Epithelial cell of proximal tubule (primary cell): ENCODE measurements at places on chromosomes 13 and 19.

DNA sequence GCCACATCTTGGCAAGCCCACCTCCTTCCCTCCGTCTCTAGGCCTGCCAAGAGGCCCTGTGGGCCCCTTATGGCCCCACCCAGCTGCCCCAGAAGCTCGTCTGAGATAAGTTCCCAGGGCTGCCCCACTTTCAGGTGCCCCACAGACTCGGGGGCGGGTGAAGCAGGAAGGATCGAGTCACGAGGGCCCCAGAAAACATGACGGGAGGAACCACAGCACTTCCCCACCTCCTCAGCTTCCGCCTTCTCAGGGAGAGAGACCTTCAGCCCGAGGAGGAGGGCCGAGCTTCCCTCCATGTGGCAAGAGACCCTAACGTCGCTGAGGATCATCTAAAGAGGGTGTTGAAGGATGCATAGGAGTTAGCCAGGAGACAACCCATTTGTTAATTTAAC, 4.5 kb upstream of the IL12RB1 start:
- no peak for DNase-seq

DNA sequence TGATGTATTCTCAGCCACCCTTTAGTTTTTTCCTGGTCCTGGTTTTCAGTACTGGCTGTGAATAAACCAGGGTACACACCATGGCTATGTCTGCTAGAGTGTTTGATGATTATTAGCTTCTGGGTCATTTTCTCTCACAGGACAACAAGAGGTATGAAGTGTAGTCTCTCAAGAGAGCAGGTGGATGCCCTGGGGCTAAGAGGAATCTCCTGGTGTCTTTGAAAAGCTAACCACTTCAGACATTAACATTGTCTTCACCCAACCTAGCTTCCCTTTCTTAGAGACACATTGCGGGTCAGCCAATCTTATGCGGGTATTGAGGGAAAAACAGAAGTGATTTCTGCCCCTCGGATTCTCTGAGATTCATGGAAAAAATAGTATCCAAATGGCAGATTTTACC, 1.6 kb downstream of the ZNF730 start:
- DNase-seq: no peak

DNA sequence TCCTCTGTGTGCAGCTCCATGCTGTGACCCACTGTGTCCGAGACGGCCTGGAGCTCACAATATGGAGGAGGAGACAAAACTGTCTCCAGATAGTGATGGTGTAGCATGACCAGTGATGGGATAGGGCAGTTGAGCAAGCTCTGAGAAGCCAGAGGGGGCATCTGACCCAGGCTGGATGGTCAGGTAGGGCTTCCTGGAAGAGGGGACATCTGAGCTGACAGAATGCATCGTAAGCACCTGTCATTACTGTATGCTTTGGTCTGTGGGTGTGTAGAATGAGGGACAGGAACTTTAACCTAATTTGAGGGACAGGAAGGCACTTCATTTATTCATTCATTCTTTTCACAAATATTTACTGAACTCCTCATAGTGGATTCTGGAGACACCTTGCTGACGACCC, 6.5 kb upstream of the TOMM40 start:
- DNase-seq: no peak

- no peak for DNase-seq
Measured at GRCh38 chr19:46144756-46145155, 3.3 kb upstream of the IGFL2 start.

GRCh38 chr13:49146950-49147355, 73.2 kb upstream of the MLNR start:
- DNase-seq: peak; percentile 50

- DNase-seq: peak; percentile 13
Measured at GRCh38 chr13:33958964-33959363, 141.0 kb downstream of the RFC3 start.

GRCh38 chr19:16561382-16561781, 10.8 kb downstream of the SLC35E1 start:
- no peak for DNase-seq

- DNase-seq: no peak
Measured at GRCh38 chr13:99218545-99218944, 17.9 kb downstream of the UBAC2 start.

- no peak for DNase-seq
Measured at GRCh38 chr19:10644260-10645007, 9.7 kb upstream of the ILF3 start.

DNA sequence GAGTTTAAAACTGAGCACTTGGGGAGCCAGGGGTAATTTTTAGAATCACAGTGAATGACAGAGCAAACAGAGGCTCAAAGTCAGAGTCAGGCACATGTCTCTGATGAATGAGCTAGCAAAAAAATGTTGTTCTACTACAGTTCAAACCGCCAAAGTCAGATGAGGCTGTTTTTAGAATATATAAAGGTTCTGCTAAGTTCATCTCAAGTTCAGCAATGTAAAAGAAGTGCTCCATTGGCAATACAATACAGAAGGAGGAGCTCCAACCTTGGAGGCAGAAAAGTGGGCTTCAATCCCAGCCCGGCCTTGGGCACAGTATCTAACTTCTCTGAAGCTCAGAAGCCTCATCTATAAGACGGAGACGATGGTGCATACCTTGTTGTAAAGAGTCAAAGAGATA, 70.1 kb upstream of the IPO5 start:
- no peak for DNase-seq

GRCh38 chr13:110317093-110317492, 10.0 kb downstream of the COL4A2 start:
- DNase-seq: no peak

DNA sequence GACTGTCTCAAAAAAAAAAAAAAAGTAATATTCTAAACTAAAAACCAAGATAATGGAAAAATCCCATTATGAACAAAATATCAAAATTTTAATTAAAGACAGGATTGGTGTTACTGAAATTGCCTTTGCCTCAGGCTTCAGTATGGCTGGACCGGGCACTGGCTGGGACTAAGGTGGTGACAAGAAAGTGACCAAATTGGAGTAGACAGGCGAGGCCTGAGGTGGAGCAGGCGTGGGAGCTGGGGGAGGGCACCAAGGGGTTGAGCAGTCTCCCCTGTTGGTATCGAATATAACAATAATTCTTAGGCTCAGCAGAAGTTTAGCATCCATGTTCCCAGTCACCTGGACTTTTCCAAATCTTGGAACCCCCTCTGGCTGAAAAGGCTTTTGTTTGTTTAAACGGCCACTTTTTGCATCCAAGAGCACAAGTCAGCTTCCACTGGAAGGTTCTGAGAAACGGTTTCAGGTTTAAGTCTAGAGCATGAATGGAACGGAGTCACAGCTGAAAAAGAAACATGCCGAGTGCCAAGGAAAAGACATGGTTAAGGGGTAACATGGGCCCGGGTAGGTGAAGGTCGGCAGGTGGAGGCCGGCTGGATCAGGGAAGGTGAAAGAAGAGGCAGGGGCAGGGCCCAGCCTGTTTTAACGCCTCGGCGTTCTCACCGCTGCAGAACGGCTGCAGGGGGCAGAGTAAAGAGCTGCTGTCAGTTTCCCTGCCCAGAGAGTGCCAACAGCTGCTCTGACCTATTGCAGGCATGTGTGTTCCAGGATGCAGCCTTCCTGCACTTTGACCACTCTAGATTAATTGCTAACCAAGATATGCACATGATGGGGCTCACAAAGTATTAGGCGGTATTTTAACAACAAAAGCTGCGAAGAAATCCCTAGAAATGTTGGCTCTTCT, 104.4 kb downstream of the TM9SF2 start:
- DNase-seq: peak; percentile 40

- no peak for DNase-seq
Measured at GRCh38 chr13:22017226-22017625, 346.4 kb downstream of the FGF9 start.

- no peak for DNase-seq
Measured at GRCh38 chr19:50518091-50519005, 4.6 kb upstream of the ASPDH start.

- DNase-seq: no peak
Measured at GRCh38 chr13:39672378-39673132, 17.1 kb downstream of the COG6 start.

DNA sequence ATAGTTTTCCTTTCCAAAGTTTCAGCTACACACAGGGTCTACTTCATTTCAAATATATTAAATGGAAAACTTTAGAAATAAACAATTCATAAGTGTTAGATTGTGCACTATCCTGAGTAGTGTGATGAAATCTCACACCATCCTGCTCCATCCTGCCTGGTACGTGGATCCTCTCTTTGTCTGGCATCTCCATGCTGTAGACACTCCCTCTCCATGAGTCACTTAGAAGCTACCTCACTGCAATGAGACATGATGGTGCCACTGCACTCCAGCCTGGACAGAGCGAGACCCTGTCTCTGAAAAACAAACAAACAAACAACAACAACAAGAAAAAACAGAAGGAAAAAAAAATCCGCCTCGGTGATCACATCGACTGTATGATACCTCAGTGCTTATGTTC, 191.8 kb downstream of the PCCA start:
- DNase-seq: no peak

DNA sequence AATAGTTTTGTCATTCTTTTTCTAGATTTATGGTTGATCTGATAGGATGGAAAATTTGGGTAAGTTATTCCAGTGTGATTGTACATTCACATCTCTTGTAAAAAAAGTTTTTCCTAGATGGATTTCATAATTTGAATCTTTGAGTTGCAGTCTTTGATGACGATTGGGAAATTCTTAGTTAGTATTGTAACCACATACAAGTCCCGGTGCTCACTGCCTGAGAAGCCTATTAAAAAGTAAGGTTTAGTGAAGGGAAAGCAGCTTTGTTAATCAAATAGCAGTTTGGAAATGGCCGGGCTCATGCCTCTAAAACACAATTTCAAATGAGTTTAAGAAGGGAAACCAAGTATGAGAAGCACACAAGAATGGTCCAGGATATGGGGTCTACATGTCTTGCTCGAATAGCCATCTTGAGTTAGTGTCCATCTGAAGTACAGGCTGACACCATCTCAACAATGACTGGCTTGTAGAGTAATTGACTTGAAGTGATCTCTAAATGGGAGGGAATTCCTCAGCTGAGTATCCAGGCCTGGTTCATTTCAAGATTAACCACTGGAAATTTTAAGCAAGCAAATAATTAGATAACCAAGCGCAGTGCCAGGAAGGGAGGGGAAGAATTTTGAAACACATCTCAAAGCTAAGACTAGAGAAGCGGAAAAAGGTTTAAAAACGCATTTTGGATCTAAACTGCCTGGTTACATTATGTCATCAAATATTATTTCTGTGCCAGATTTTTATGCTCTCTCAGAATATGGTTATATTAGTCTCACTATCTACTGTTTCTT, 1145.6 kb upstream of the MIR17HG start:
- DNase-seq: no peak

GRCh38 chr19:2333027-2333806, 4.7 kb downstream of the SPPL2B start:
- no peak for DNase-seq

GRCh38 chr19:5048091-5048726, 79.3 kb downstream of the KDM4B start:
- no peak for DNase-seq

DNA sequence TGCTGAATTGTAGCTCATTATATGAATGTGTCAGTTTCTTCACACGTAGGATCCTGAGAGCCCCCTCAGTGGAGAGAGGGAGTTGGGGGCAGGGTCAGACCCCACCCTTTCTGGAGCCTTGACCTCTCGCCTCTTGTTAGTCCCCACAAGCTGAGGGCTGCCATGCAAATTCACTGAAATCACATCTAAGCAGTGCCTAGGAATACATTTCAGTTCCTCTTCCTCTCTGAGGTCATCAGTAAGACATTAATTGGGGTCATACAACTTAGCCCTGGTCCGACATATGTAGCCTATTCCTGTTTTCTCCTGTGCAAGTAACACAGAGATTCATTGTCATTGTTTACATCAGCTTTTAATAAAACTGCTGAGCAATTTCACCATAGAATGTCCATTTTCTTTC, 30.0 kb downstream of the MYO9B start:
- no peak for DNase-seq

DNA sequence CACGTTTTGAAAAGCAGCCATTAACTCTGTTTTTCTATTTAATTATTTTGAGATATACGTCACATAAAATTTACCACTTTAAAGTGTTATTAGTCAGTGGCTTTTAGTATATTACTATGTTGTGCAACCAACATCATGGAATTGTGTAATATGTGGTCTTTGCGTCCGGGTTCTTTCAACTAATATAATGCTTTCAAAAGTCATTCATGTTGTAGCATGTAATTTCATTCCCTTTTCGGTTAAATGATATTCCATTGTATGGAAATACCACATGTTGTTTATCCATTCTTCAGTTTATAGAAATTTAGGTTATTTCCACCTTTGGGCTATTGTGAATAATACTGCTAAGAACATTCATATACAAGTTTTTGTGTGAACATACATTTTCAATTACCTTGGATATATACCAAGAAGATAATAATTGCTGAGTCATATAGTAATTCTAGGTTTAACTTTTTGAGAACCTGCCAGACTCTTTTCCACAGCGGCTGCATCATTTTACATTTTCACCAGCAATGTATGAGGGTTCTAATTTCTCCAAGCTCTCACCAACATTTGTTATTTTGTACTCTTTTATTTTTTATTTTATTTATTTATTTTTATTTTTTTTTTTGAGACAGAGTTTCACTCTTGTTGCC, 28.1 kb upstream of the CLDN10 start:
- DNase-seq: no peak

- DNase-seq: no peak
Measured at GRCh38 chr13:31880851-31881494, 141.6 kb downstream of the RXFP2 start.

GRCh38 chr19:3480383-3481091, at the start of gene SMIM24:
TSS of gene SMIM24 (minus strand) at chr19:3480525. CDS start at chr19:3480463, 62 bp downstream.
- DNase-seq: no peak

DNA sequence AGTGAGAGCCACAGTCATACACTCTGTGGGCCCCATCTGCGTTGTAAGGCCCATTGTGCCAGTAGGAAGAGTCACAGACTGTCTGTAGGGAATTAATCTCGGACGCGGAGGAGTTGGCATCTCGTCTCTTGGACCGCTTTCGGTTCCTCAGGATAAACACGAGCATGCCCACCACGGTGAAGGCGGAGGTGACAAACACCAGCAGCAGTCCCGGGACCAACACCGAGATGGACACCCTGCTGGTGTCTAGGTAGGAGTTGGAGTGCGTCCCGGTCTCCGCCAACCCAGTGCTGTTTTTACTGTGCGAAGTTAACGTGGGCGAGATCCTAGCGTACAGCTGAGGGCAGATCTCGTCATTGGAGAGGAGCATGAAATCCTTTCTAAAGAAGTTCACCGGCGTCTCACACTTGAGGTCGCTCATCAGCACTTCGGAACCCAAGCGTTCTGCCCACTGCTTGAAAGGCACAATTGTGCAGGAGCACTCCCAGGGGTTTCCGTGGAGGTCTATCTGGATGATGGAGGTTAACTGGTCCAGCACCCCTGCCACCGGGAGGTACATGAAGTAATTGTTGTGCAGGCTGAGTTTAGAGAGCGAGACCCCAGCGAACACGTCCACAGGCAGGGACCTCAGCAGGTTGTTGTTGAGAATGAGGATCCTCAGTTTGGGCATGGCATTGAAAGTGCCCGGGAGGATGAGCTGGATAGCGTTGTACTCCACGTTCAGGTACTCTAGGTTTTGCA, 2.7 kb downstream of the SLITRK1 start:
- no peak for DNase-seq

- DNase-seq: no peak
Measured at GRCh38 chr13:71219698-71220415, 647.1 kb downstream of the DACH1 start.
